ENCODE measurements at places on chromosomes 7 and 10.
A peak's percentile ranks its signal among the peaks of the same experiment; 100 is the strongest.

GRCh38 chr7:99407872-99408378 lies 472 bp downstream of the PDAP1 start:
- DNase-seq, result peak; percentile 29

- no peak for DNase-seq
Measured at GRCh38 chr10:125002047-125002422, 60.1 kb downstream of the ZRANB1 start.

GRCh38 chr10:96279191-96279641 lies 7.8 kb upstream of the BLNK start:
- DNase-seq, result no peak

GRCh38 chr7:35232994-35233393 lies 20.9 kb downstream of the TBX20 start:
- DNase-seq, result no peak

DNA sequence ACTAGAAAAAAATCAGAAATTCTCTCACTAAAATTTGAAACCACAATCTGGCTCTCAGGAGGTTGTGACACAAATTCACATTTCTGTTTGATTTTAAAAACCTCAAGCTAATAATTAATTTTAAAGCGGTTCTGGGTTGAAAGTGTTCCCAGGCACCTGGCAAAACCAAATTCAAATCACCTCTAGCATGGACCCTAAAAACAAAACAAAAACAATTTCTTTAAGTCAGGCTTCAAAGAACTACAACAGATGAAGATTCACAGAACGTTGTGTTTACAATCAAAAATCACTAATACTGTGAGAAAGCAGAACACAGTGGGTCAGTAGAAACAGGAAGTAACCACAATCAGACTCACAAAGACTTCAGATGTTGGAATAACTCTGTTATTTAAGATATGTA lies 7.2 kb upstream of the RELN start:
- no peak for DNase-seq

DNA sequence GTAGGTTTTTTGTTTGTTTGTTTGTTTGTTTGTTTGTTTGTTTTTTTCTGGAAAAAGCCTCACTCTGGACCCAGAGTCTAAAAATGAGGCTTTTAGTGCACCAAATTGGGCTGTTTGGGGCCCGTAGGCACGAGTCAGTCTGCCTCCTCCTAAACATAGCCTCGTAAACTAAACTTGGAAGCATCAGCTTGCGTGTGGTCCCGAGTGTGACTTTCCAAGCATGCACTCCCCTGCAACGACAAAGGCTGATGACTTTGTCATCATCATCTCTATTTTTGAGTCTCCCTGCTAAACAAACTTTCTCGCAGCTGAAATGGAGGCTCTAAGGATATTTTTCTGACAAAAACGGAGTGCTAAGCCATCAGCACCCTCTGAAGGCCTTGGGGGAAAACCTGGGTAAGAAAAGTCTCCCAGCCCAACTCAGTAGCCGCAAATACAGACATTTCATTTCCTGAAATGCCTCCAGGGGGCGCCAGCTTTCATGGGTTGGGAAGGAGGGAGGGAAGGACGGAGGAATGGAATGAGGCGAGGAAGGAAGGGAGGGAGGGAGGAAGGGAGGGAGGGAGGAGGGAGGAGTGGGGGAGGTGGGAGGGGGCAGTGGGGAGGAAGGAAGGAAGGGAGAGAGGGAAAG lies 245.9 kb downstream of the KCNMA1 start:
- DNase-seq, result no peak

GRCh38 chr7:84231157-84231556 lies 36.6 kb upstream of the SEMA3A start:
- no peak for DNase-seq

- DNase-seq, result no peak
Measured at GRCh38 chr10:93701866-93702209, 554 bp downstream of the FRA10AC1 start.

DNA sequence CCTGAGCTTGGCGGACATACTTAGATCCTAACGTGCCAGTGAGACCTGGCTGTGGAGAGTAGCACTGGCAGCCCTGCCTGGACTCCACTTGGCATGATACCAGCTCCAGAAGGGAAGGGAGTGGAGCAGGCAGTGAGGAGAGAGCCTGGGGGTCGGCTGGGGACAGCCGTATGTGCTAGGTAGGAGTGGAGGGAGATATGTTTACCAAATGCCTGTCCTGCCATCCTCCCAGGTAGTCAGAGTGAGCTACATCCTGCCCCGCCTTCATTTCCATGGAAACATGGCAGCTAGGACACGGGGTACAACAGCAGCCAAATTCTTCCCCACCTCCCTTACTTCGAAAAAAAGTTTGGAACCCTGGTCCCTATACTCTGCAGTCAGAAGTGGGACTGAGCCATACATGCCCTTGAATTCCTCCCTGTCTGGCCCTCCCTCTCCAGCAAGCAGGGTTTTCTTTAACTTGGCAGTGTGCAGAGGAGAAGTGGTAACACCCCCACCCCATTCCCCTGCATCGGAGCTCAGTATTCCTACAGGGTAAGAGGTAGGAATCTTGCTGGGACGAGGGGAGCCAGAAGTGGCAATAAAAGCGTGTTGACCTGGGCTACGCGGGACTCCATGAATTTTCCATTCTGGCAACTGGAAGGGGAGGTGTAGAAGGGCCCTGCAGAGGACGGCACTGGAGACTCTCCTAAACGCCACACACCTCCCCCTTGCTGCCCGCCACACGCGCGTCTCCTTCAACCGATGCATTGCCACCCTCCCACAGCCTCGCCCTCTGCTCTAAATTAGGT lies 20.0 kb upstream of the SMO start:
- no peak for DNase-seq

DNA sequence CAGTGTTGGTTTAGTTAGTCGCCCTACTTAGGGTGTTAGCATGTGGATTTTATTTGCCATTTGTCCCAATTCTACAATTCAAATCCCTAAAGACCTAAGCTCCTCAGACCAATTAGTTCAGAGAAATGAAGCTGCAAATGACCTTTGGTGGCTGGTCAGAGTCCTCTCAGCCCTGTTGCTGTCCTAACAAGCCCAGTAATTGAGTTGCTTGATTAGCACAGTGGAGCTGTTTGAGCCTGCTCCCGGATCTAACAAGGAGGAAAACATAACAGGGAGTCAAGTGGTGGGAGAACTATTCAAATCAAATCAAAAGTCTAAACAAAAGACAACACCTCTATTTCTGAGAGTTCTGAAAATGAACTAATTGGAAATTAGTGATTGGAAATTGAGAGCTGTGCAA lies 22.1 kb downstream of the ZDHHC6 start:
- DNase-seq, result no peak

- DNase-seq, result no peak
Measured at GRCh38 chr7:155972247-155972646, 160.0 kb upstream of the SHH start.

GRCh38 chr10:83515001-83515400 lies 624.3 kb upstream of the GHITM start:
- DNase-seq, result no peak

DNA sequence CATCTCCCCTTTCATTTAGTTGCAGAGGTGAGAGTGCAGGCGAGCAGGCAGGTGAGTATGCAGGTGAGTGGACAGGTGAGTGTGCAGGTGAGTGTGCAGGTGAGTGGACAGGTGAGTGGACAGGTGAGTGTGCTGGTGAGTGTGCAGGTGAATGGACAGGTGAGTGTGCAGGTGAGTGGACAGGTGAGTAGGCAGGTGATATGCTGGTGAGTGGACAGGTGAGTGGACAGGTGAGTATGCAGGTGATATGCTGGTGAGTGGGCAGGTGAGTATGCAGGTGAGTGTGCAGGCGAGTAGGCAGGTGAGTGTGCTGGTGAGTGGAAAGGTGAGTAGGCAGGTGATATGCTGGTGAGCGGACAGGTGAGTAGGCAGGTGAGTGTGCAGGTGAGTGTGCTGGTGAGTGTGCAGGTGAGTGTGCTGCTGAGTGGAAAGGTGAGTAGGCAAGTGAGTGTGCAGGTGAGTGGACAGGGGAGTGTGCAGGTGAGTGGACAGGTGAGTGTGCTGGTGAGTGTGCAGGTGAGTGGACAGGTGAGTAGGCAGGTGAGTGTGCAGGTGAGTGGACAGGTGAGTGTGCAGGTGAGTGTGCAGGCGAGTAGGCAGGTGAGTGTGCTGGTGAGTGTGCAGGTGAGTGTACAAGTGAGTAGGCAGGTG lies 165.6 kb downstream of the ADARB2 start:
- no peak for DNase-seq

DNA sequence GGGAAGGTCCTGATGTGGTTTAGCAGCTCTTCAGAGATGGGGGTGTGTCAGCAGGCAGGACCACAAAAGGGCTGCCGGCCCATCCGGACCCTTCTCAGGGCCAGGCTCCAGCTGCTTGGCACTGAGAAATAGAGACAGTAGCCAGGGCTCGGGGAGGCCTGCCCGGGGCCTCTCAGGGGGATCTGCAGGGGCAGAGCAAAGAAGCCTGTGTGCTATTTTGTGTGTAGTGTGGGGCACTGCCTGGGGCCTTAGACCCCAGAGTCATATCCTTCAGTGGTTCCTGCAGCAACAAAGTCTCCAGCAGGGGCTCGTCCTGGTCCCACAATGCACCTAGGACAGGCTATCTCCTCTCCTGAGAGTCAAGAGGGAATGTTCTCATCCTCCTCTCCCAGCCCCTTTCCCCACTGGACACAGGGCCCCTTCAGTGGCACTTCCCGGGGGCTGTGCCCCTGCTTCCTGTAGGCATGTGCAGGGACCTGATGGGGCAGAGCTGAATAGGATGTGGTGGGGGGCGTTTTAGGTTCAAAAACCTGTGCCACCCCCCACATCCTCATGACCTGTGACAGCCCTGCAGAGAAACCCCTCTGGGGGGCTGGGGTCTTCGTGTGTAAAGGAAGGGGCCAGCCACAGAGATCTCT lies 159.5 kb upstream of the RHEB start:
- DNase-seq, result no peak

DNA sequence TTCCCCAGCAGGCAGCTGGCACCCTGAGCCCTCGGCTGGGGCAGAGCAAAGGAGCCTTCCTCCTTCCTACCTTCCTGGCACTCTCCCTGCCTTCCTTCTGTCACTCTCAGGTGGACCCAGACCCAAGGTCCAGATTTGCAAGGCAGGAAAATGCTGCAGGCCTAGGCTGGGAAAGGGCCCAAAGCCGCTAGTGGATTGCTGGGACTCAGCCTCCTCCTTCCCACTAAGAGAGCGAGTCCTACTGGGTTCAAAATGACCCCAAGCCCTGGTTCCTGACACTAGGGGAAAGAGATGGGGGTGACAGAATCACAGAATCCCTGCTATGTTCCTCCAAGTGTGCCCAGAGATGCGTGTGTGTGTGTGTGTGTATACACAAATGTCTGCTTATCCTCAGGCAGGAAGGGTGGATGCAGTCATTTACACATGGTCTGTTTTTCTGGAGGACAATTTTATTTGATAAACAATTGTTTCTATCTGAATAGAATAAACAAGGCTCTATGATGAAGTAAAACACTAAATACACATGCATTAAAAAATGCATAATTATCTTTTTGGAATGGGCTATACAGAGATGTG lies 1.3 kb upstream of the PLAU start:
- DNase-seq, result no peak

GRCh38 chr10:1400101-1401070 lies 336.9 kb downstream of the ADARB2 start:
- DNase-seq, result no peak

DNA sequence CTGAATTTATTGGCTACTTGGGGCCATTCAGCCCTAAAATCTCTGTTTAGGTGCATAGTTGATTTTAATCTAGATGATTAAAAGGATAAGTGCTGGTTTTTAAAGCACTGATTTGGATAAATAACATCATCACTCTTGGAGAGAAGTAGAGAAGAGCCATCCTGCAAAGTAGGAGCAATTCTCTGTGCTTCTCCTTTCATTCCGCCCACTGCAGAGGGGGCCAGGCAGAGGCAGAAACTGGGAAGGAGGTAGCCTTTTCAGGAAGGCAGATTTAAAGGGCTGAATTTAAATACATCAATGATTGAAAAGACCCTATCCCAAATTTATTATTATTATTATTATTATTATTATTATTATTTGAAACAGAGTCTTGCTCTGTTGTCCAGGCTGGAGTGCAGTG lies 14.1 kb downstream of the MAP3K8 start:
- DNase-seq, result no peak

GRCh38 chr10:2921956-2922680 lies 145.2 kb upstream of the PFKP start:
- no peak for DNase-seq

DNA sequence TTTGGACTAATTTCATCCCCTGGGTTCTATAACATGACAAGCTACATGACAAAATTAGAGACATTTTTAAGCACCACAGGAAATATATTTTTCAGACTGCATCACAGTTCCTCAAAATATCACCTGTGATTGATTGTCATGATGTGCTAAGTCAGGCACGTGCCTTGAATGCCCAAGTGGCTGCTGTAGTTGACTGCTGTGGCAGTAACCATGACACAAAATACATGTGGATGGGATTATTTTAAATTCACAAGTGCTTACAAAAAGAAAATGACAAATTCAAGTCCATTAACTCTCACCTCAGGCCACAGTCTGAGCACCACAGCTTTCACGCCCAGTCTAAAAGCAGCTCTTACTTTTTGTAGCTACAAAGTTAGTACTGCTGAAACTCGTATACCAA lies 45.5 kb downstream of the TNPO3 start:
- DNase-seq, result no peak

DNA sequence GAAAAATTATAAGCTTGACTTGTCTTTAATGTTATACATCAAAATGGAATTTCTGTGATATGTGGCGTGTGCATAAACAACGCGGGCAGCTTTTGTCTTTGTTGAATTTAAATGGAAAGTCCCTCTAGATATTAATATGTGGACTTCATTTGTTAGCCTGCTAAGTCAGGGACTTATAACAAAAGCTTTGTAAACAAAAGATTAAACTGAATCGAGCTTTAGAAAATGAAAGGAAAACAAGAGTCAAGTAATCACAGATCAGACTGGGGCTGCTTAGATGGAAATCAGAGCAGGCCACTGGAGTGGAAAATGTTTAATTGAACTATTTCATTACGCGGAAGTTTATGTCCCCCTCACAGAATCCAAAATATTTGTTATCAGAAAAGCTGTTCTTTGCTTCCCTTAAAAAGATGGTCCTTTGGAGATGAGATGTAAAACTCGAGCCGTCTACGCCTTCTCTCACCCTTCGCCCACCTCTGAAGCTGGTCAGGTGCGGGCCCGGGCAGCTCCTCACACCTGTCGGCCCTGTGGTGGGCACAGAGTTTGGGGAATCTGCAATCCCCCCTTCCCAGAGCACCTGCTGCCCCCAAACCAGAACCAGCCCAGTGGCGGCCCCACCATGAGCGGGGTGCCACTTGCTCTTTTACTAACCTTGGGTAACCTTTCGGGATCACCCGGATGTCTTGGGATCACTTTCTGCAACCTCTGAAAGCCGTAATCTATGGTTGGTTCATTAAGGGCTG lies 116.2 kb downstream of the EBF3 start:
- no peak for DNase-seq

- DNase-seq, result no peak
Measured at GRCh38 chr7:133551466-133551865, 298.6 kb downstream of the EXOC4 start.

- no peak for DNase-seq
Measured at GRCh38 chr7:69526570-69526969, 71.7 kb upstream of the AUTS2 start.

Measured in CD4-positive, alpha-beta memory T cell (primary cell).